ENCODE measurements at places on chromosomes 2 and 18. TPM values are rescaled to one million over a fixed set of nuclear protein-coding genes. Genes with fewer than 3 reads are reported as not detected.

DNA sequence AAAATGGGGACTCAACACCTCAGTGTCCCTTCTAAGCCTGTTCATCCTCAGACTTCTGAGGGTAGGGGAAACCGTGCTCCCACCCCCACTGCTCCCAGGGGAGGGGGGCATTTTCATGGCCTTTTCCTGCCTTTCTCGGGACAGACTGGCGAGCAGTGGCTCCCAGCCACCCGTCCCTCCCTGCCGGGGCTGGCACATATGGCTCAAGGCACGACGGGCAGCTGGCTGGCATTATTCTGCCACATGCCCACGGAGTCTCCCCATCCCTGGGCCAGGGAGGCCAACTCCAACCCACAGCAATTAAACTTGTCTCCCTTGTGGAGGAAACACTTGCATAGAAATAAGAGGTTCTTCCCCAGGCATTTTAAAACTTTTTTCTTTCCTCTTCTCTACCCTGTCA is 148.5 kb upstream of the CBLN2 start:
- DNase-seq: no peak
- H3K36me3 ChIP-seq: no peaks in the 10 kb centered on the region
- no peaks in the 10 kb centered on the region for H3K4me1 ChIP-seq

DNA sequence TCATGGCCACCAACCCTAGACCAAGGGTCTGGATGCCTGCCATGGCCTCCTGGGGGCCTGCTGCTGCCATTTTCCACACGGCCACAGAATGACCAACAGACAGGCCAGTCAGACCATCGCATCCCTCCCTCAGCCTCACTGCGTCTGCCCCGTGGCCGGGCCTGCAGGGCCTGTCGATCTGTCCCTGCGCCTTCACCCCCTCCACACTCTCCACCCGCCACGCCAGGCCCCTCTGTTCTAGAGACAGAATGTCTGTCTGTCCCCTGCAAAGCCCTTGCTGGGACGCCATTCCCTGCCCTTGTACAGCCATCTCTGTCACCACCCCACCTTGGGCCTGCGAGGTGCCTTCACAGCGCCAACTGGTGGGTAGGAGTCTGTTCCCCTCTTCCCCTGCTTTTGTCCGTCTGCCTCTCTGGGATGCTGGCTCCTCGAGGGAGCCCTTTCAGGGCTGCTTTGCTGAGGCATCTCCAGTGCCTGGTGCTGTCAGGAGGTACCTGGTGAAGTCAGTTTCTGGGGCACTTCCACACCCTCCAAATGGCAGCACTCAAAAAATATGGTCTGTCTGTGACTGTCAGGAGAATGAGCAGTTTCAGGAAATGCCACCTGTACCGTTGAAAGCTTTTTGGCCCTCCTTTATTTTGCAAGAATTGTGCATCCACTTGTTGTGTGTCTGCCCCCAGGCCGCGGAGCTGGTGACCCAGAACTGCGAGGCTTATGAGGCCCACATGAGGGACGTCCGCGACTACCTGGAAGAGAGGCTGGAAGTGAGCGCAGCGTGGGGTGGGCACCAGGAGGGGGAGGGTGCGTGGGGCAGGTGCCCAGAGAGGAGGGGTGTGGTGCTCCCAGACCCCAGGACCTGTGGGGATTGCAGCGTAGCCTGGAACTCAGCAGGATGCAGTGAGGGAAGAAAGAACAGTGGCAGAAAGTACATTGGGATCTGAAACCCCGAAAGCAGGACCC is 6.7 kb upstream of the ESPNL start:
- H3K36me3 ChIP-seq: no peaks in the 10 kb centered on the region
- no peak overlapping the region for H3K27ac ChIP-seq
- H3K27me3 ChIP-seq: no peaks in the 10 kb centered on the region
- no peak overlapping the region for H3K4me3 ChIP-seq

KCNK3 gene
- 7.8 TPM for total RNA-seq

DNA sequence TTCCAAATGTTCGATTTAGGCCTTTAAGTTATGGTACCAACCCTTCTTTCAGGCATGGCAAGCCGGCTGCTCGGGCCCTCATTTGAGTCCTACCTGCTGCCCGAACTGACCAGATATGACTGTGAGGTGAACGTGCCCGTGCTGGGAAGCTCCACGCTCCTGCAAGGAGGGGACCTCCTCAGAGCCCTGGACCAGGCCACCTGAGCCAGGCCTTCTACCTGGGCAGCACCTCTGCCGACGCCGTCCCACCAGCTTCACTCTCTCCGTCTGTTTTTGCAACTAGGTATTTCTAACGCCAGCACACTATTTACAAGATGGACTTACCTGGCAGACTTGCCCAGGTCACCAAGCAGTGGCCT is 87.2 kb downstream of the EPAS1 start:
- no peaks in the 10 kb centered on the region for H3K36me3 ChIP-seq
- H3K27me3 ChIP-seq: no peaks in the 10 kb centered on the region
- peak; percentile 14 for DNase-seq

TMEM247 gene
- total RNA-seq: not detected

DNA sequence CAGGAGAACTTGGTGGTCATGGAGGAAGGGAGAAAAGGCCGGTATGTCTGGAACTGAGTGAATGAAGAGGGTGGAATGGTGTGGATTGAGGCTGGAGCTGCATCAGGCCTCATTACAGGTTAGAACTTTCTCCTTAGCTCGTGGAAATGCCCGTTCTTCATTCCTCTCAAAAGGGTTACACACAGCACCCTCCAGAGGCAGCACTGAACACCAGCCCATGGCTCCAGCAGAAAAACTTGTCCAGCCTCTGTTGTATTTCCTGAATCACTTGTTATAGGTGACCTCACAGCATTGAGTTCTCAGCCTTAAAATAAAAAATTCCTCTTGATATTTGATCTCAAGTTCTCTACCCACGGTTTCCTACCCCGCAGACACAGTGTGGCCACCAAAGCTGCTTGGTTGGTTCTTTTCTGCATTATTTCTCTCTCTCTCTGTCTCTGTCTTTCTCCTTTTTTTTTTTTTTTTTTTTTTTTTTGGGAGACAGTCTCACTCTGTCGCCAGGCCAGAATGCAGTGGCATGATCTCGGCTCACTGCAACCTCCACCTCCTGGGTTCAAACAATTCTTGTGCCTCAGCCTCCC is 89.6 kb downstream of the ITGB1BP1 start:
- no peaks in the 10 kb centered on the region for H3K36me3 ChIP-seq
- H3K4me1 ChIP-seq: no peaks in the 10 kb centered on the region
- H3K27me3 ChIP-seq: no peaks in the 10 kb centered on the region
- H3K27ac ChIP-seq: peak overlapping the region; percentile 33

LTBP1 gene
- 94.7 TPM for total RNA-seq

DSC3 gene
- 1.3 TPM for total RNA-seq

DNA sequence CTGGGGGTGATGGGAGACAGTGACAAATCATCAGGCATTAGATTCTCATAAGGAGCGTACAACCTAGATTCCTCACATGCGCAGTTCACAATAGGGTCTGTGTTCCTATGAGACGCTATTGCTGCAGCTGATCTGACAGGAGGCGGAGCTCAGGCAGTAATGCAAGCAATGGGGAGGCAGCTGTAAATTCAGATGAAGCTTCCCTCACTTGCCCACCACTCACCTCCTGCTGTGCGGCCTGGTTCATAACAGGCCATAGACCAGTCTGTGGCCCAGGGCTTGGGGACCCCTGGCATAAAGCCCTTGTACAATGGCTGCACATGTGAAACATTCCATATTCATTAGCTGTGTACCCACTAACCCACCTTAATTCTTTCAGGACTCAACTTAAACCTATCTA is 18.0 kb downstream of the NMUR1 start:
- H3K4me1 ChIP-seq: no peaks in the 10 kb centered on the region
- H3K27ac ChIP-seq: no peak overlapping the region
- H3K4me3 ChIP-seq: no peak overlapping the region
- DNase-seq: no peak
- no peaks in the 10 kb centered on the region for H3K27me3 ChIP-seq
